Activated T-cell treated with anti-CD3 and anti-CD28 coated beads, Interleukin-2, amount 50 U/mL, for 72 hours (primary cell): ENCODE measurements at places on chromosomes 6 and 20.

DNA sequence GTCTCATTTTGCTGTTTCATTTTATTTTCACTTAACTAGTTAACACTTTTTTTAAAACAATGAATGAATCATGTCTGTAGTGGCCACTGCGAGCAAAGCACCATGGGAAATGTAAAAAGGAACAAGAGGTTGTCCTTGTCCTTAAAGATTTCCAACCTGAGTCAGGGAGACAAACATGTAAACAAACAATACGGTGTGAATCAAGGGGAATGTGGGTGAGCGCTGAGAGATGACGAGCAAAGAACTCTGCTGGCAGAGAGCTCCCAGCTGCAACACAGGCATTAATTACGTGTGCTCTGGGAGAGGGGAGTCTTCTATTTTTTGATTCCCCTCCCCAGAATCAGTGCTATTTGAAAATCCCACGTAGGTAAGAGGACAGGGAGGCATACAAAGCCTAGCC lies 84.3 kb downstream of the ATXN1 start:
- no peak for DNase-seq

DNA sequence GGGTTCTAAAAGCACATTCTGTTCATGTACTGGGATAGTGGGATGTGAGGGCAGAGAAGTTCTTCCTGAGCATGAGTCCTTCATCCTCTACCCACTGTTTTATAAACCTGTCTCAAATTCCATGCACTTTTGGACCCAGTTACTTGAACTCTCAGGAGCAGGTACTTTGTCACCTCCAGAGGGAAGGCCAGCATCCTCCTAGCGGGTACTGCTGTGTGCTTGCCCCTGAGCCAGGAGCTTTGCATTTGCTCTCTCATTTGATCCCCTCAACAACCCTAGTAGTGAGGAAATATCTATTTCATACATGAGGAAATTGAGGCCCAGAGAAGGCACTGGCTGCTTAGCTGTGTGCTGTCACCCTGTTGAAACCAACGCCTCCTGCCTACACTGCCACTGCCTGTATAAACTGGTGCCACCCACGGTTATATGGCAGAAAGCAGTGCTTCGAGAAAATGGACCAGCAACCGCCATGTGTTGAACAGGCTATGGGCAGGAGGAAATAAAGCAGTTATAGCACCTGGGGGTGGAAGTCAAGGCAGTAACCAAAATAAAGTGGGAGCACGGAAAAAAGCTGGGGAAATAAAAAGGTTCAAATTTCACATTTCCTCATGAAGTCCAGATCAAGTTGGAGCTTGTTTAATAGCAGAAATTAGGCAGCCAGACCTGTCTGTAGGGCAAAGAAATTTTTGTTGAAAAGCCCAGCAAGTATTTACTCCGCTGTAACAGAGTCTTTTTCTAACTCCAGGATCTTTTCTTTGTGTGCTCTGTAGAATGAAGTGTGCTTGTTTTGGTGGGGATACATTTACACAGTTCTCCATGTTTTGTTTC lies 38.0 kb downstream of the KLHL31 start:
- no peak for DNase-seq

DNA sequence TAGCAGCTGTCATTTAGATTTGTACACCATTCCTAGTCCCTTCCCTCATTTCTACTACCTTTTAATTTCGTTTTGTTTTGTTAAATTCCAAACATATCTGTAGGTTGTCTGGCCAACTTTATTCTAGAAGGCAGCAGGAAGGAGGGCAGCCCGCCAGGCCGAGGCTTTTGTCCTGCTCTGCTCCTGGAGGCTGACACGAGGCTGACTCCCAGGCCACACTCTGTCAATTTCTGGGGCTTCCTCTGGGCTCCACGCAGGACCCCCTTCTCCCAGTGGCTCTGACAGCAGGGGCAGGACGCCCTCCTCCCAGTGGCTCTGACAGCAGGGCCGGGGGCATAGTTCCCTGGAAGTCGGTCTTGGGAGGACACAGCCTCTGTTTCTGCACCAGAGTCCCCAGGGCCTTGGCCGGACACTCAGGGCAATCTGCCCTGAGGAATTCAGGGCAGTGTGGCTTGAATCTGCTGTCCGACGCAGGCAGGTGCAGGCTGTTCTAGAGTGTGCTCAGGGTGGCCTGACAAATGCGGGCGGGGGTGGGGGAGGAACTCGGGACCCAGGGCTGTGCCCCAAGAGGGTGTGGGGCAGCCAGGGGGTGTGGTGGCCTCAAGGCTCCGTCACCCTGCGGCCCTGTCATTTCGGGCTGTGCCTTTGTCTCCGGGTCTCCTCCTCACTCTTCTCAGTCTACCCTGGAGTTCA lies 11.8 kb downstream of the SMOC2 start:
- no peak for DNase-seq

DNA sequence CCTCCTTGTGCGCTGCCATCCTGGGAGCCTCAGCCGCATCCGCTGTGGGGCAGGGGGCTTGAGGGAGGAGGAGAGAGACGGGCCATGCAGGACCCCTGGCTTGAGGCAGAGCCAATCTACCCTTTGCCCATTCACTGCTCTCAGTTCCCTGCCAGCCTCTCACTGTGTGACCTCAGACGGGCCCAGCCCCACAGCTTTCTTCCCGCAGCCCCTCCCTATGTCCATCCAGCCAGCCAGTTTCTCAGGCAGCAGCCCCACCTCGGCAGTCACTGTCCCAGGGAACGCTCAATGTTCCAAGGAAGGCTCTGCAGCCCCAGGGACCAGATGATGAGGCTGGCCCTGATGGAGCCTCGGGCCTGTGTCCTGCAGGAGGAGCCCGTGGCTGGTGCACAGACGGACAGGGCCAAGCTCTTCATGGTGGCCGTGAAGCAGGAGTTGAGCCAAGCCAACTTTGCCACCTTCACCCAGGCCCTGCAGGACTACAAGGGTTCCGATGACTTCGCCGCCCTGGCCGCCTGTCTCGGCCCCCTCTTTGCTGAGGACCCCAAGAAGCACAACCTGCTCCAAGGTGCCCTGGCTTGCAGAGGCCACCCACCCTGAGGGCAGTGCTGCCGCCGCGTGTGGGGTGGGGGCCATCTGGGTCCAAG lies 3.9 kb upstream of the TNFRSF6B start:
- DNase-seq, result no peak

DNA sequence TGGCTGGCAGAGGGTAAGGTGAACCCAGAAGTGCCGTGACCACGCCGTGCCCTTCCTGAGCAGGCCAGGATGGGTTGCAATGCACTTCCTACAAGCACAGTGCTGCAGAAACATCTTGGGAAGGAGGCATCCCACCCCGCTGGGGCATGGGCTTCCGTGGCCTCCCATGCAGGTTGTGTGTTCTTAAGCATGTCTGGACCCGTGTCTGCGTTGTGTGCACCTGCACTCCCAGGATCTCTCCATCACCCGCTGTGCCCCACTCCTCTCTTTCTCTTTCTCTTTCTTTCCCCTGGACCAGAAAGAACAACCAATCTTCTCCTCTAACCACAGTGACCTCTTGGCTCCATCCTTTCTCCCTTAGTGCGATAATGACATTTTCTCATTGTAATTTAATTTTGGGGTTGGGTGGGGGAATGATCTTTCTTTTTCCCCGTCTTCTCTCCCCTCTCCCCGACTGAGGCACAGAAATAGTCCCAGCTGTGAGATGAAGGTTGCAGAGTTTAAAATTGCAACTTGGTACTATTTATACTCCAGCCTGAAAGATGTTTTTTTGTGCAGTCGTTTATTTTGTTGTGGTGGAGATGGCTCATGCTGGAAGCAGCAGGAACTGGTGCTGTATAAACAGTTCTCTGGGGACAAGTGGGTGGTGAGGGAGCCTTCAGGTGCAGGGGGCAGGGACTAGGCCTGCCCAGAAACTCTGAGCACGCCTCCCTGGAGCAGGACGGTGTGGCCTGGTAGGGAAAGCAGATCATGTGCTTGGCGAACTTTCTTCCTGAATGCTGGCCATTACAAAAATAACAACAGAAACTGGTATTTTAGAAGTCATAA lies 20.5 kb downstream of the BCAS4 start:
- DNase-seq, result peak; percentile 18

DNA sequence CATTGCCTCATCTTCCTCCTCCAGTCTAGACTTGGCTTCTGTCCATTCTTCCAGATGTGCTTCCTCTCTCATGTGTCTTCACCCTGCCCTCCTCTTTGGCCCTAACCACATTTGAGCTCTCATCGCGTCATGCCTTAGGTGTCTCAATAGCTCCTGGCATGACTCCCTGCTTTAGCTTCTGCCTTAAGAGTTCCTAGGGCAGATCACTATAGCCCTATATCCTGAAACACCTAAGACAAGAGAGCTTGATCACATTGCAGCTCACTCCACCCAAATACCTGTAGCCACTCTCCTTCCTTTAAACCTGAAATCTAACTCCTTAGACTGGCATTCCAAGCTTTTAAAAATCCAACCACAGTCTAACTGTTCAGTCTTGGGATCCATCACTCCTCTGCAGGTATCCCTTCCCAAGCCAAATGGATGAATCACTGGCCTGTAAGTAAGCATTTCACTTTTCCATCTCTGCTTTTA lies 69.0 kb upstream of the STXBP5 start:
- DNase-seq, result no peak

DNA sequence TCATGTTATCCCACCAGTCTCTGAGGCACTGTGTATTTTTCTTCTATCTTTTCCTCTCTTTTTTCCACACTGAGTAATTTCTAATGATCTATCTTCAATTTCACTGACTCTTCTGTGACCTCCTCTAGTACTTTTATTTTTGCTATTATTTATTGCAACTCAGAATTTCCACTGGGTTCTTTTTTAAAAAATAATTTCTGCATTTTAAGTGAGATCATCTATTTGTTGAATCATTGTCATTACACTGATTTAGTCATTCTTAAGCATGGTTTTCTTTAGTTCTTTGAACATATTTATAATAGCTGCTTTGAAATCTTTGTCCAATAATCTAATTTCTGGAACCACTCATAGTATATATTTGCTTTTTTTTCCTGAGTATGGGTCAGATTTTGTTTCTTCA lies 96.7 kb upstream of the SLC22A16 start:
- no peak for DNase-seq

DNA sequence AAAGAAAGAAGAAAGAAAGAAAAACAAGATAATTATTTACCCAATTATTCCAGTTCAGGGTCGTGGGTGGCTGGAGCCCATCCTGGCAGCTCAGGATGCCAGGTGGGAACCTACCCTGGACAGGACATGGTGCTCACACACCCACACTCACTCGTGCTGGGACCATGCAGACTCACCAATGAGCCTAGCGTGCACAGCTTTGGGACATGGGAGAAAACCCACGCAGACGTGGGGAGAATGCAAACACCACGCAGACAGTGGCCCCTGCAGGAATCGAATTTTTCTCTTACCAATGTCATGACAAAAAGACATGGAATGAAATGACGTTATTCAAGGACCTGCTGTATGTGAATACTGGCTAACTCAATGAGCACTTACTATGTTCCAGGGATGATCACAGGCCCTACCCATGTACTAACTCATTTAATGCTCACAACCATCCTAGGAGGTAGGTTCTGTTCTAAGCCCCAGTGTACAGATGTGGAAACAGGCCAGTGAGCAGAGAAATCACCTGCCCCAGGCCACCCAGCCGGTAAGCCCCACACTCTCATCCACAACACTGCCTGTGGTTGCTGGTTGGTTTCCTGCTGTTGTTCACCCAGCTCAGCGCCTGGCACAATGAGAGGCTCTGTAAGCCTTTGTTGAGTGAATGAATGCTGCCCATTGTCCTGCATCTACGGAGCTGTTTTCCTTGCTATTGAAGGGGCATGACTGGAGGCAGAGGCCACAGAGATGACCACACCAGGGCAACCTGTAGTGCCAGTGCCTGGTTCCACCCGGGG lies 6.8 kb upstream of the PI16 start:
- DNase-seq, result peak; percentile 67
